ENCODE measurements at places on chromosomes 7 and 10.
A peak's percentile ranks its signal among the peaks of the same experiment; 100 is the strongest.

DNA sequence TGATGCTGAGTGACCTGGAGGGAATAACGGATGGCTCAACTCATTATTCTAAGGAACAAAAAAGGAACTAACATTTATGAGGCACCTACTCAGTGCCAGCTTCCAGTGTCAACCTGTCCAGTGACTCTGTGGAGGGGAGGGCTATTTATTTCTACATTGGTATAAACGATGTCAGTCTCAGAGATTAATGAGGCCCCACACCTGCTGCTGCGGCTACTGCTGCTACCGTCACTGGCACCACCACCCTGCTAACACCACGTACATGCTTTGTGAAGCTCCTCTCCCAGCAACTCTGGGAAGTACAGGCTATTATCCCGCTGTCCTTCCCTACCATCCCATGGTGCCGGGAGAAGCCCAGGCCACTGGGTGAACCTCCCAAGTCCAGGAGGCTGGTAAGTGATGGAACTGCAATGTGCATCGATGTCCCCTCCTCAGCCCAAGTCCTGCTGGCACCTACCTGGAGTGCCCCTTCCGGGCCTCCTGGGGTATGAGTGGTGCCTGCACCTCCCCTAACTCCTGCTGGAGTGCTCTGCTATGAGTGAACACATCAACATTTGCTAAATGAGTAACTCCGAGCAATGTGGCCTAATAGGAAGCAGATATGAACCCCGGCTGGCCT lies 101.5 kb downstream of the ARHGAP22 start:
- DNase-seq, result no peak

DNA sequence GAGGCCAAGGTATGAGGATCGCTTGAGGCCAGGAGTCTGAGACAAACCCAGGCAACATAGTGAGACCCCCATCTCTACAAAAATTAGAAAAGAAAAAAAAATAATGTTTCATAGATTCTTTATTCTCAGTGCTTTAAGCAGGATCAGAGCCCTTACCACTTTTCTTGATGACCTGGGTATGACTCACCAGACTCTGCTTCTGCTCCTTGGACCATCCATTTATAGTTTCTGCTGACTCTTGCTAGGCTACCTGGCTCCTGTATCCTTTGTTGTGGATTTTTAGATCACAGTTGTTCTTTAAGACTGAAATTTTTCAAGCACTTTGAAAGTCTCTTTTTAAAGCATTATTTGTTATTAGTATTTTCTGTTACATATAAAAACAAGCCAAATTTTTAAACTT lies 411.1 kb downstream of the GFRA1 start:
- DNase-seq, result no peak

- no peak for DNase-seq
Observed at GRCh38 chr10:70433581-70434280, 7.8 kb downstream of the NODAL start.

- no peak for DNase-seq
Observed at GRCh38 chr7:94491410-94491809, 18.2 kb upstream of the CASD1 start.

DNA sequence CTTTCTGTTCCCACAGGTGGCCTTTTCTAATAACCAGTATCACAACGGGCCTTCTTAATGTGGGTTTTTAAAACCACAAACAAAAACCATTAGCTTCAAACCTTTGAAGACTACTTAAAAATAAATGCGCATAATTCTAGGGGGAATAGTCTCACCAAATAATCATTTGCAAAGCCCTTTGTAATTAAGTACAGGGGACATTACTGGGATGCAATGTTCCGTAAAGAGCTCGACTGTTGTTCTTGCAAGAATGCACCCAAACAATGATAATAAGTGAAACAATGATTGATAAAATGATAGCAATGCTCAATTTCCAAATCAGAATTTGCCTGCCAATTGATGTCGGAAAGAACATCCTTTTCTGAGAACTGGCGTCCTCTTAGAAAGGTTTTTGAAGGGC lies 589.1 kb upstream of the ADARB2 start:
- no peak for DNase-seq

DNA sequence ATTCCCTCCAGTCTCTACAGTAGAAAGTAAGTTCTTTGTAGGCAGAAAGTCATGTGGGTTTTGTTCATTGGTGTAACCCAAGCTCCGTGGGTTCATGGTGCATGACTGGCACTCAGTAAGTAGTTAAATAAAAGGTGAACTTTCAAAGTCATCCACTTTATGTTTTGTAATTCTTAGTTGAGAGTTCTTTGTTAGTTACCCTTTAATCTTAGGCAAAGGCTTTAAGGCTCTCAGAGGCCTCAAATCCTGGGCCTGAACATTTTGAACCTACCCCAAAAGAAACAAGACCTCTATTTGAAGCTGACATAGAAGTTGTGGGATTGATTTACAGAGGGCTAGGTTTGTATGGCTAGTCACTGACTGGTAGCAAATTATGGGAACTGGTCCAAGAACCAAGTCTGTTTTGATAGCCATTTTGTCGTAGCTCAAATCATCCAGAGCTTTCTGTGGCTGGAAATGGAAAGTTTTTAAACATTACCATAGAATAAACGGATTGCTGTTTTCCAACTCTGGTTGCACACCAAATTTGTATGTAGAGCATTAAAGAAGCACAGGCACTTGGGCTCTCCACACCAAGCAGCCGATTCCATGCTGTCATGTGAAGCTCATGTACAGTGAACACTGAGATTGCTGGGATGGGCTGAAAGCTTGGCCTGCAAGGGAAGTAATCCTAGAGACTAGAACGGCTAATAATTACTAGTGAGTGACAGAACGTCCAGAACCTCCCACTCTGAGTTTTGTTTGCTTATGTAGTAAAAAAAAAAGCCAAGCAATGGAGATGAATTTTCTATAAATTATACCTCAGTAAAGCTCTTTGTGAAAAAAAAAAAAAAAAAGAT lies 53.5 kb downstream of the DENND11 start:
- DNase-seq, result no peak

DNA sequence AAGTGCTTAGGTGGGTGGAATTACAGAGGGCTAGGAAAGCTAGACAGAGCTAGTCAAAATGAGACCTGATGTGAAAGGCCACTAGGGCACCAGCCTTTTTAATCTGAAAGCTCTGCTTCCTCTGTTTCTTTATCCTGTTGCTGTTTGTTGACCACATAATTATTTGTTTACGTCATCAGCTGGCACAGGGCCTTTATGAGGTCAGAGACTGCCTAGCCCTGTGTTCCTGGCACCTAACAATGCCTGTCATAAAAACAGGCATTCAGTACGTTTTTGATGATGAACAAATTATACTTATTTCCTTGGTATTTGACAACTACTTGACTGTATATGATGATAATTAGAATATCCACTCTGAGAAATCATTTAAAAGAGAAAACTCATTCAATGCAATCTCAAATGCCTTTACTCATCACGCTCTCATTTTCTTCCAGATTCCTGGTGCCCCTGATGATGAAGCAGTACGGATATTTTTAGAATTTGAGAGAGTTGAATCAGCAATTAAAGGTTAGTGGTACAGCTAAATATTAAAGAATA lies 26.0 kb downstream of the RBM17 start:
- peak; percentile 62 for DNase-seq

GRCh38 chr10:127790066-127790624 lies 53.2 kb downstream of the FOXI2 start:
- no peak for DNase-seq

GRCh38 chr10:6619660-6620059 lies 39.6 kb upstream of the PRKCQ start:
- no peak for DNase-seq

DNA sequence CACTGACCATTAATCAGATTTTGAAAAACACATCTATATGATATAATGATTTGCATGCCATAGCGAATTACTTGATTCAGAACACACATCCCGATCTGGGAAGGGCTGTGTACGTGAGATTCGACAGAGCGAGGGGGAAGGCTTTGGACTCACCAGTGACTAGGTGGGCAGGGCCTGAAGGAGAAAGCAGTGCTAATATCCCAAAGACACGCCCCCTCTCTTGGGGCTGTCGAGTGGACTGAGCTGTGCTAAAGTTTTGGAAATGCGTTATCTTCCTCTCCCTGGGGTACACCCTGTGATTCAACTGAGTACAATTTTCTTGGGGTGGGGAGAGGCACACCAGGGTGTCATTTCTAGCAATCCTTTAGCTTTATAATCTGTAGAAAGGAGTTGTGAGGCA lies 1.8 kb downstream of the LRRC17 start:
- DNase-seq, result no peak

DNA sequence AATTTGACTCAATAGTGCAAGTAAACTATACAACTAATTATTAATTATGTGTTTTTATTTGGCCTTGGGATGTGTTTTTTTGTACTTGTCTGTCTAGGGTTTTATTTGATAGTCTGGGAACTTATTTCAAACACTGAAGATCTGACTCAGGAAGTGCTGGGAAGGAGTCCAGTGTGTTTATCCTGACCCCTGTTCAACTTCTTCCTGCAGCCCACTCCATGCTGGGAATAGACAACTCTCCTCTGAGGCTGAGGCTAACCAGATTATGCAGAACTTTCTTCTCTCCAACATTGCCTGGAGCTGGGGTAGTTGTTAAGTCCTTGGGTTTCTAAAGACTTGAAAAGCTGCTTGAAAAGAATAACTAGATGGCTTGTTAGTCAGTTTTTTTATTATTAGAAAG lies 6.9 kb downstream of the CISD1 start:
- DNase-seq, result no peak

DNA sequence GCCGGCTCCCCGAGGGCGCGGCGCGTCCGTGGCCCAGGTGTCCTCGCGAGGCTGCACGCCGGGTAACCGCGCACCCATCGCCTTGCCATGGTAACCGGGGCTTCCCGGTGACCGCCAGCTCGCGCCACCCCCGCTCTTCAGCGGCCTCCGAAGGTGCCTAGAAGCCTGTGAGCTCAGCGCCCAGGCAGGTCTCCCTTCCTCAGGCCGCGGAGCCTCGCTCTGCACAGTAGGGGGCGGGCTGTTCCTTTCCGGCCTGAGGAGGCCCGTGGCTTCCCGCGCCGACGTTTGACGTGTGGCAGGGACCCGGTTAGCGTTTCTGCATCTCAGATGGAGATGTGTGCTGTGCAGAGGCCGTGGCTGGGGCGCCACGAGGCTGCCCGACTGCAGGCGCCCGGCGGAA lies 117.1 kb downstream of the DYNC2I1 start:
- no peak for DNase-seq

- DNase-seq, result no peak
Observed at GRCh38 chr7:16078076-16078952, 343.0 kb downstream of the CRPPA start.

DNA sequence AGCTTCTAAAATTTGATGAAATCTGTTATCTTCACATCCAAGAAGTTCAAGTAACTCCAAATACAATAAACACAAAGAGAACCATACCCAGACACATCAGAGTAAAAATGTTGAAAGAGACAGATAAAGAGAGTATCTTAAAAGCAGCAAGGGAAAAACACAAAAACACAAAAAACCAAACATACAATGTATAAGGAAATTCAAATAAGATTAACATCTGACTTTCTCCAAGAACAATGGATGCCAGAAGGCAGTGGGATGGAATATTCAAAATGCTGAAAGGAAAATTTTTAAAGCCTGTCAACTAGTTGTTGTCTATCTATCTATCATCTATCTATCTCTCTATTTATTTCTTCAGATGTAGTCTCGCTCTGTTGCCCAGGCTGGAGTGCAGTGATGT lies 72.4 kb upstream of the MKLN1 start:
- DNase-seq, result no peak

- DNase-seq, result no peak
Observed at GRCh38 chr10:100624298-100624697, 88.6 kb downstream of the HIF1AN start.
